ENCODE measurements at places on chromosomes 2 and 18. TPM values are rescaled to one million over a fixed set of nuclear protein-coding genes. Genes with fewer than 3 reads are reported as not detected.

The CYP26B1 gene
- 16.4 TPM for total RNA-seq

DNA sequence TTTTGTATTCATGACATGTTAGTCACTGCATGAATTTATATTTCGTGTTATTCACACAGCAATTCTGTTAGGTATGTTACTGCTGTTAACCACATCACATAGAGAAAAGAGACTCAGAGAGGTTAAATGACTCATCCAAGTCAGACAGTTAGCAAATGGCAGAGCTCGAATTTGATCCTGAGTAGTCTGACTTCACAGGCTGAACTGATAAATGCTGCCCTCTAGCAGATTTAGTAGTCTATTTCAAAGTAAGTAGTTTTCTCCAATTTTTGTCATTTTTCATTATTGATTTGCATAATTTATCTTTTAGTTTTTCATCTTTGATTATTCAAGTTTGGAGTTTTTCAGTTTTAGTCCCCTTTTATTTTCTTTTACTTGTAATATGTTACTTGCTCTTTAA is 58.3 kb downstream of the WDR7 start:
- no peak for DNase-seq

GRCh38 chr2:109172556-109173105 is 43.6 kb downstream of the SH3RF3 start:
- DNase-seq, result no peak

DNA sequence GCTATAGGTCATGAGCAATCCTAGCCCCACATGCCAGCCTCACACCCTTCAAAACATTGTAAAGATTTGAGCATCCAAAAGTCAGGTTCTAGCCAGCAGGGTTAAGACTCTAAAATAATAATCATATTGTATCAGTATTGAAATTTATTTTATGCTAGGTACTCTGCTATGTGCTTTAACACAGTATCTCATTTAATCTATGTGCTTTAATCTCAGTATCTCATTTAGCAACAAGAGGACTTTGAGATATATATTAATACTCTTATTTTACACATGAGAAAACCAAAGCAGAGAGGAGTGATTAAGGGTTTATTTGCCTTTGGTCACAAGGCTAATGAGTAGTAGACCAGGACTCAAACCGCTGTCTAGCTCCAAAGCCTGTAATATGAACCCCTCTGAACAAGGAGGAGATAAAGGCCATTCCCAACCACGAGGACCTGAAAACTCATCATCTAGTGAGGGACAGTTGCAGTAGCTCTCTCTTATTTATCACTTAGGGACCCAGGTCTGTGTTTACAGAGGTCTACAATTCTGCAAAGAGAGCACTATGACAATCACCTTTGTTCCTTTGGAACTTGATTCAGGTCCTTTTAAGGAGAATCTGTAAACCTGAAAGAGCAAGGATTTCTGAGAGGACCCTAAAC is 116.5 kb upstream of the SERTAD2 start:
- no peak for DNase-seq

- no peak for DNase-seq
Observed at GRCh38 chr2:10788855-10789254, 23.7 kb downstream of the PDIA6 start.

DNA sequence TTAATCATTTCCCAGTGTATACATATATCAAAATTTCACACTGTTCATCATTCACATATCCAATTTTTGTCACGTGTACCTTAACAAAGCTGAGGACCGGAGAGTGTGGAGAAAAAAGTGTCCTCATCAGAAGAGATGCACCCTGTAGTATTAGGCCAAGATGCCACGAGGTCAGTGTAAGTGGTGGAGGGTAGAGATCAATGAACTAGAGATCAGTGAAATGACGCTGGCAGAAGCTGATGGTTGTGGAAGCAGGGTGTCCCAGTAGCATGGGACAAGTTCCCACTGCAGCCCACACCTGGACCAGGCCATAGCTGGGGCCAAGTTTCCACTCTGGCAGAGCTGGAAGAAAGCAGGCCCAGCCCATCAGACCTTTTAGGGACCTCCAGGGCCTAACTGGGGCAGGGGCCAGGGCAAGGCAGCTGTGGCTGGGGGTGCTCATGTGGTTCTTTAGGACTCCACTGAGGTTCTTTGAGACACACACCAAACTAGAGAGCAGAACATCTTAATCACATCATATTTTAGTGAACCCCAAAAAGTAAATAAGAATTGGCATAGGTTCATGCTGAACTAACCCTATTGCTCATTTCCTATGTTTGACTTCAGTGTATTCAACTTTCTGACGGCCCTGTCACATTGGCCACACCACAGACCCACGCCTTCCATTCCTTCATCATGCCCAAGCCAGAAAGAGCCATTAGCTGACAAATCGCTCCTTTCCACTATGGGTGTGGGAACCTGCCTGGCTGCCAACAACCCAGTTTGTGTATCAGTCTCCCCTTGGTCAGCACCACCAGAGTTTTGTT is 21.6 kb upstream of the GPR55 start:
- DNase-seq, result no peak

GRCh38 chr2:105125920-105126319 is 88.1 kb downstream of the MRPS9 start:
- DNase-seq, result no peak

DNA sequence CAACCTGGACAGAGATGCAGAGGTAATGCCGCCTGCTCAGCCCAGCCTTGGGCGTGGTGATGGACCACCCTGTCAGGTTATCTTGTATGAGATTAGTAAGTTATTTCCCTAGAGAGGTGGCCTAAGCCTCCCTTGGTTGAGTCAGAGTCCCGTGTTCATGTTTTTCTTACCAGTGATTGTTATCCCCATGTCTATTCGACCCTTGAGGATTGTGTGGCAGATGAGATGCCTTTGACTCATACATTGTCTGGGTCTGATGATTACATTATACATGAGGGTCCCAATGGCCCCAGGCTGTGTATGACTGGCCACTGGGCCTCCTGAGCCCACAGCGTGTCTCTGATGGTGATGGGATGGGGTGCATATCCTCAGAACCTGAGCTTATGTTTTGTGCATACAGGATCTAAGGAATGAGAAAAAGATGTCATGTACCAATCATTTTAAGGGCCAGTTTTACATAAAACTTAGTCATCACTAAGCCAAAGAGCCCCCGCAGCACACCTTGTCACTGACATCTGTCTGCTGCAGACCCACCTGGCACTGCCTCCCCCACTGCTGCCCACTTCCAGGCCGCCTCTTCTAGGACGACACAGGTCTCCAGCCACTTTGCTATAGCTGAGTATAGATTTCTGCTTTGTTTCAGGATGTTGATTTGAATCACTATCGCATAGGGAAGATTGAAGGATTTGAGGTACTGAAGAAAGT is 7.7 kb downstream of the PPP1R7 start:
- no peak for DNase-seq

- DNase-seq, result no peak
Observed at GRCh38 chr2:126949775-126950174, 51.1 kb downstream of the TEX51 start.
